ENCODE measurements at places on chromosomes 7 and 10. TPM values are rescaled to one million over a fixed set of nuclear protein-coding genes. Genes with fewer than 3 reads are reported as not detected.
A peak's percentile ranks its signal among the peaks of the same experiment; 100 is the strongest.

COMMD3 gene
- total RNA-seq = 32.9 TPM

MSMB gene
- not detected for total RNA-seq

ACADSB gene
- total RNA-seq = 4.2 TPM

GRCh38 chr10:10397906-10398305 is 619.8 kb upstream of the CELF2 start:
- no peak for DNase-seq

- no peak for DNase-seq
These were observed 24.1 kb downstream of the GRIFIN start for GRCh38 chr7:2452074-2452507.

- DNase-seq = no peak
These were observed 8.3 kb downstream of the HECTD2 start for GRCh38 chr10:91418416-91418815.

DNA sequence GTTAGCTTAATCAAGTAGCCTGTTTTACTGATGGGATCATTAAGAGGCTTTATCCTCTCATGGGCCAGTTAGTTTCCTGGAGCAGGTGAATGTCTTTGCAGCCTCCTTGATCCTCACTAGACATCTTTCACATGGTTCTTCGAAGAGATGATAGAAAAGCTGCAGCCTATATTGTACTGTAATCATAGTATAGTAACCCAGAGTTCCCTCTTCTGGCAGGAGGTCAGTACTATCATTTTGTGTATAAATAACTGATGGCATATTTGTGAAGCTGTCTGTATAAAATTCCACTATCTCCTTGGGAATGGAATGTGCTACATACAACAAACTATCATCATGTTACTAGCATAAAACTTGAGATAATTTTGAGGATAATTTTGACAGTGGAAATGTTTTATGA is 123.8 kb upstream of the PRPS1L1 start:
- no peak for DNase-seq

DNA sequence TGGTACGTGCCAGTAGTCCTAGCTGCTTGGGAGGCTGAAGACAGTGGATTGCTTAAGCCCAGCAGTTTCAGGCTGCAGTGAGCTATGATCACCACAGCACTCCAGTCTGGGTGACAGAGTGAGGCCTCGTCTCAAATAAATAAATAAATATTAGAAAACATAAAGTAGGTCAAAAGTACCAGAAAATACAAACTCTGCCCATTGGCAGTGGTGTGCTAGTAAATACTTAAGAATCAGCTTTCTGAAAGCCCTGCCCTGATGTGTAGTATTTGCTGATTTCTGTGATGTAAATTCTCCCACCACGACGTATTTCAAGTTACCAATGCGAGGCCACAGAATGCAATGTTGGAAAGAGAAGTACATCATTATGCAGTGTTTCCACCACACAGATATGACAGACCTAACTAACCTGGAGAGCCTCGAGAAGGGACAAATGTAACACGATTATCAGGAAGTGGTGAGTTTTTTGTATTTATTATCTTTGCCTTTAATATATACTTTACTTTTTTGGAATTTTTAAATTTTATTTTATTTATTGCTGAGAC is 11.8 kb upstream of the MAP3K8 start:
- DNase-seq = no peak

- DNase-seq = peak; percentile 65
These were observed 74.0 kb upstream of the CUX1 start for GRCh38 chr7:101743241-101743994.

- DNase-seq = peak; percentile 49
These were observed 2.0 kb upstream of the SFTPA2 start for GRCh38 chr10:79562135-79562756.

DNA sequence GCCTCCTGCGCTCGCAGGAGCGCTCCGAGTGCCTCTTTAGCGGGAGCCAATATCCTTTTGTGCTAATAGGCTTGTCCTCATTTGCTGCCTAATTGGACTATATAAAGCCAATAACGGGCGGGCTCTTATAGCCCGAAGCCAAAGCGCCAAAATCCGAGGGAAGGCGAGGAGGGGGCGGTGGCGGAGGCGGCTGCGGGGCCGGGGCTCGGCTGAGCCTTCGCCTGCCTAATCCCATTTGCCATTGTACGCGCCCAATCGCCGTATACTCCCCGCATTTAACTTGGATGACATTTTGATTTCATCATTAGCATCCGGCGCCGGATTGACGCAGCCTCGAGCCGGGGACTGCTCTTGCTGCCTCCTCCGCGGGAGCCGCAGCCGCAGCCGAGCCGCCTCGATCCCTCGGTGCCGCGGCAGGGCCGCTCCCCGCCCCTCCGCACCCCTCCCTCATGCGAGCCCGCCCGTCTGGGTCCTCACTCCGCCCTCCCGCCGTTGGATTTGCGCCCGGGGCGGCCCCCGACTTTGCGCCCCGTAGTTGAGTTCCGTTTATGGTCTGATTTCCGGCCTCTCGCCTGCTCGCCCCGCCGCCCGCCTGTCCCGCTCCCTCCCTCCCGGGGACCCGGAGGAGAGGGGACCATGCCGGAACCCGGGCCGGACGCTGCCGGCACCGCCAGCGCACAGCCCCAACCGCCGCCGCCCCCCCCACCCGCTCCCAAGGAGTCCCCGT is at the start of gene HMX3:
HMX3 (plus strand) TSS at position 556 of the 727 bp plus-strand sequence; CDS start at position 637, 81 bp downstream.
- DNase-seq = peak; percentile 28

- no peak for DNase-seq
These were observed 11.3 kb upstream of the SMO start for GRCh38 chr7:129176916-129177710.

- no peak for DNase-seq
These were observed 17.8 kb upstream of the INSIG1 start for GRCh38 chr7:155279787-155280445.

DNA sequence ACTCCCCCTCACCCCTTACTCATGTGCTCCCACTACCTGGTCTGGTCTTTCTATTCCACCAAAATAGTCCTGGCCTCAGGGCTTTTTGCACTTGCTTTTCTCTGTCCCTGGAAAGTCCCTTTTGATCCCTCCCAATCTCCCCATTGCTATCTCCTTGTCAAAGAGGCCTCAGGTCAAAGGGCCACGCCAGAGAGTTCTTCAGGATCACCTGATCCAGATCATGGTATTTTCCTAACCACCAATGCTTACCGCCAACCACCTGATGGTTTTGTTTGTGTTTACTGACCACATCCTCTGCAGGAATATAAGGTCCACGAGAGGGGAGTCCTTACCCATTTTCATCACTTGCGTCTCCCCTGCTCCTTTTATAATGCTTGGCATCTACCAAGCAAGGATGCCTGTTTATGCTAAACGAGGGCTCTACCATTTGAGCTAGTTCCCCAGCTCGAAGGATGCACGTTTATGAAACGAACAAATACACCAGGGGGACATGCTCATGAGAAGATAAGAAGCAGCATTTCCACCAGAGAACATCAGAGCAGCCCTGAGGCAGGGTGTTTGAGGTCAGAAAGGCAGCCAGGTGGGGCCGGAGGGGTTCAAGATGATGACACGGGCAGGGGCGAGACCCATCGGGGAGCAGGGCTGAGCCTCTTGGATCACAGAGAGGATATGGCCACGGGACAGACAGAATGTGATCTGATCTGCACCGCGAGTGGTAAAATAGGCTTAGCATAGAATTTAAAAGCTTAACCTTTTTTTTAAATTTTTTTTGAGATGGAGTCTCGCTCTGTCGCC is 43.1 kb upstream of the FOXK1 start:
- DNase-seq = no peak
